NCI-H1930 (cell line): ENCODE measurements at places on chromosomes 12 and 14.
A peak's percentile ranks its signal among the peaks of the same experiment; 100 is the strongest.

DNA sequence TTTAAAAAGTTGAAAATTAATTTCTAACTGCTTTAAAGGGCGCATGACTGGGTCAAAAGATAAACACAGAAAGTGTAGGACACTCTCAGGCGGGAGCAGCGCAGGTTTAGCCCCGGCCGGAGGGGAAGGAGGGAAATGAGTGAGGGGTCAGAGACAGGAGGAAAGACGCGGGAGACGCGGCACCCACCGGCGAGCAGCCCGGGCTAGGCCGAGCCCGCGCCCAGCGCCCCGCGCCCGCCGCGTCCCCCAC lies 591 bp downstream of the GXYLT1 start:
- no peak for DNase-seq

DNA sequence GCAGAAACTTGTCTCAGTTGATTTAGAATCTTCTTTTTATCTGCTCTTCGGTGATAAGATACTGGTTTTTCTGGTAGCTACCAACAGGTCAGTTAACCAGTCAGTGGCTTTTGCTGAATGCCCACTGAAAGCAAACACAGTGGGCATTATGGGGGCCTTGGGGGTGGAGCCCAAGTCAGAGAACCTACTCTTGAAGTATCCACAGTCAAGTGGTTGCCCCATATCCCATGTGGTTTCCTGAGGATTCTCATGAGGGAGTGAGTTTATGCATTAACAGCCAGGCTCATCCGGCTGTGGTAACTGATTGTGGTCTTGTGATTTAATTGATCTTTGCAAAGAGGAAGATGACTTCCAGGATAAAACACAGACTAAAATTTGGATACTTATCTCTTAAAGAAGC lies 83.7 kb downstream of the ST8SIA1 start:
- DNase-seq, result no peak

GRCh38 chr14:89136587-89136986 lies 280.4 kb downstream of the FOXN3 start:
- no peak for DNase-seq

GRCh38 chr12:1670358-1671268 lies 20.3 kb upstream of the ADIPOR2 start:
- DNase-seq, result no peak

DNA sequence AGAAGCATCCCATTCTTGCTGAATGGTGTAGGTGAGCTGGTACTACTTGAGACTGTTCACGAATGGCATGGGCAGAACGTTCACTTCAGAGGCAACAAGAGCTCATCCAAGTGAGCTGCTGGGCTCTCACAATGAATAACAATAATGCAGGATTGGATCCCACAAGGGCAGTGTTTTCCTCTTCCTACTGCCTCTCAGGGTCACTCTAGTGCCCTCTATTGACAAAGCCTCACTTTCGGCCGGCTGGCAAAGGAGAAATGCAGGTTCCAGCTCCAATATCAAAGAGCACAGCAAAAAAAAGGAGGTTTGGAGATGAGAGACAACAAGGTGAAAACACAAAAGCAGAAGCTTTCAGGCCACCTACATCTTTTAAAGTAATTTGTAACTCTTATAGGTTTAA lies 74.6 kb upstream of the MYF6 start:
- DNase-seq, result no peak

DNA sequence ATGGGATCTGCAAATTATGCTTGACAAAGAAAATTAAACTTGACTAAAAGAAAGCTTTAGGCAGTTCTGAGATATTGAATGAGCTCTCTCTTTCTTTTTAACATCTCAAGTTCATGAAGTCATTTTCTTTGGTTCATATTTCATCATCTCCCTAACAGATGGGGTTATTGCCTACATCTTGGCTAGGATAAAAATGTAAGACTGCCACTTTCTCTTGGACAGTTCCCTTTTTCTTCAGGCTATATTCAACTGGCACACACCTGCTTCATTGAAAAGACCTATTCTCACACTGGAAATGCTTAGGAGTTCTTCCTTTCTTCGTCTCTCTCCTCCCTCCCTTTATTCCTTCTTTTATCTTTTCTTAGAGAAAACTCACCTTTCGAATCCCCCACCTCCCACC lies 355.9 kb upstream of the SEL1L start:
- no peak for DNase-seq

- DNase-seq, result no peak
Measured at GRCh38 chr14:67423424-67423823, 11.5 kb upstream of the PLEK2 start.

DNA sequence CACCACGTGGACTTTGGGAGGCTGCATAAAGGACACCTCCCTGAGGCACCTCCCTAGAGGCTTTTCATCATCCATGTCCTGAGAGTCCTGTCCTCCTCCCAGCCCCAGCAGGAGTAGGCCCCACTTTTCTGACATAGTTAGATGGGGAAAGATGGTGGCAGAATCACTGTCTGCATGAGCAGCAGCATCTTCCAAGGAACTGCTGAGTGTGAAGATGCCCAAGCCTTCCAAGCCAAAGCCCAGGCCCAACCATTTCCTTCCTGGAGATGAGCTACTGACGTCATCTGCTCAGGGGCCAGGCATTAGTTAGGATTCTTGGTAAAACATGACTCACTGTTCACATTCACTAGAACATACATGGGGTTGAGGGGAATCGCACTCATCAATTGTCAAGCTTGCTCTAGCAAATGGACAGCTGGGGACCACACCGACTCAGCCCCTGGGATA lies 37.3 kb downstream of the VDR start:
- DNase-seq, result no peak

DNA sequence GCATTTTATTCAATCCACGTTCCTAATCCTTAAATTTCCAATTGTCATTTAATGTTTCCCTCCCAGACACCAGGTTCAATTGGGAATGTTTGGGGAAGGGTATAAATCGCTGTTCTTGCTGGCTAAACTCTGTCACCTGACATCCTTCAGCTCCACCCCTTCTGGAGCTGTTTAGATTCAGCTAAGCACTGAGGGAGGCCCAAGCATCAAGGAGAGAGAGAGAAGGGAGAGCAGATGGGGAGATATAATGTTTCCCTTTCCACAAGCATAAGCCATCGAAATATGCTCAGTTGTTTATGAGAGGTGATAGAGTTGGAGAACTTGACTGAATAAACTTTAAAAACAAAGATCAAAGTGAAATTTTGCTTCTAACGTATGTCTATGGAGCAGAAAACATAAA lies 1.8 kb downstream of the ABCC9 start:
- DNase-seq, result no peak

- no peak for DNase-seq
Measured at GRCh38 chr14:101502761-101503392, 58.4 kb upstream of the DIO3 start.

DNA sequence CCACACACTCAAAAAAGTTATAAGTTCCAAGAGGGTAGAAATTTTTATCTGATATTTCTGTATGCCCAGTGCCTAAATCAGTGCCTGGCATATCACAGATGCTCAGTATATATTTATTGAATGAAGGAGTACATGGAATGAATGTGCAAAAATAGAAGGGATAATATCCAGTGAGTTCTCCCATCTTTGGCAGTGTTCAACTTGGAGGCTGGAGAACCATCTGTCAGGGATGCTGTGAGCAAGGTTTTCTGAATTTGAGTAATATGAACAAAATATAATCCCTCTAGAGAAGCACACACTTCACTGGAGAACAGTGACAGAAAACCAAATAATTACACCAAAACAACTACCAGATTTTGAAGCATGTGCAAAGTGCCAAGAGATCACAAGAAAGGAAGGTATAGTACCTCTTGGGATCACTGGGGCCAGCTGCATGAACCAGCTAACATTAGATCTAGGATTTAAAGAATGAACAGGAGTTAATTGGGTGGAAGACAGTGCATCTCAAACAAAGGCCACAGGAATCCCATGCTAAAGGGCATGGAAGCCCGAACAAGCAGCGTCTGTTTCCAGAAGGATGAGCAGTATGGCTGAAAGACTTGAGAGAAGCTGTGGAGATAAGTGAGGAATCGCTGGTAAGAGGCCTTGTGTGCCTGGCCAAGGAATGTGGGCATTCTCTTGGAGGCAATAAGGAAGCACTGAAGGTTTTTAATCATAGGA lies 11.5 kb downstream of the SLC8A3 start:
- DNase-seq, result no peak

DNA sequence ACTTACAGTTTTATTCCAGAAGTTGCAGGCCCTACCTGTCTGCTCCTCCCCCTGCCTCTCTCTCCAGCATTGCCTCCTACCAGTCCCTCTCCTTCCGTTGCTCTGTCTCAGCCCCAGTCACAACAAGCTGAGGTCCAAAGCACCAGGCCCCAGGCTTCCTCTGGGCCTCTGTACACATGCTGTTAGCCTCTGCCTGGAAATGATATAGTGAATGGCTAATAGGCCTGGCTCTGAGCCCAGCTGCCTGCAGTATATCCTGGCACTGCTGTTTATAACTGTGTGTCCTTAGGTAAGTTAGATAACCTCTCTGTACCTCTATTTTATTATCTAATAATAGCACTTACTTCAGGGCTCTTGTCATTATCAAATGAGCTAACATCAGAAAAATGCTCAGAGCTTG lies 114.9 kb upstream of the PWP1 start:
- DNase-seq, result no peak

DNA sequence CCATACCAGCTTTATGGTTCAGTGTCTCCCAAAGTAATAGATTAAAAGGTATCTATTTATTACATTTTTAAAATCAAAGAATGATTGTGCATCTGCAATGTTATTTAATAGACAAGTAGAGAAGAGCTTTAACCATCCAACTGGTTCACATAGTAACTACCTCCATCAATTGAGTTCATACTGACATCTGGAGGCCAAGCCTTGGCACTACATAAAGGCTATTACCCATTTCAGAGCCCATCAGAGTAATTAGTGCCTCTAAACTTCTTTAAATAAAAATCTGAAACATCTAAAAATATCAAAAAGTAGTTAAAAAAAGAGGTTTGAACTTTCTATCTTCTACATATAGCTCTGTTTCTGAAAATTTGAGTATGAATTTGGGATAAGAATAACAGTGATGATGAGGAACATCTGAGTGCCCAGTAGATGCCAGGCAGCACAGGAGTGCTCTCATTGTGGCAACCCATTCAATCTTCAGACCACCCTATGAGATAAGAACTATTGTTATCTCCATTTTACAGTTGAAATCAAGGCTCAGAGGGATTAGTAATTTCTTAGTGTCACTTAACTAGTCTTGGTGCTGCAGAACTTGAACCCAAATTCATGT lies 132.9 kb upstream of the DAAM1 start:
- DNase-seq, result peak; percentile 20

DNA sequence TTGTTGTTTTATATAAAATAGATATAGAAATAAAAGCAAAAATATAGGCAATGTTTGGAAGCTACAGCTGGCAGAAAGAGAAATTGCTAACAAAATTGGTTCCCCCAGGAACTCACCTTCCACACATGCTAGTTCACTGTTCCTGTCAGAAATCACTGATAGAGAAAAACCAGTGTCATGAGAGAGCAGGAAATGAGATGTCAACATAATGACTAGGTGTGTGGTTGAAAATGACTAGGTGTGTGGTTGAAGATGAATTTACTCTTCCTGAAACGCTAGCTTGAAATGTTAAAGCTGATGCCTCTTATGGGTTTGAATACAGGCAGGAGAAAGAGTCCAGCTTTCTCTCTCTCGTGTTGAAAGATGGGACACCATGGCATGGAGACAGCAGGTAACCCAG lies 216.3 kb downstream of the C12orf42 start:
- no peak for DNase-seq

- DNase-seq, result no peak
Measured at GRCh38 chr12:117699575-117699974, 269.2 kb downstream of the KSR2 start.

- DNase-seq, result no peak
Measured at GRCh38 chr12:82757059-82757458, 70.4 kb downstream of the TMTC2 start.

GRCh38 chr12:63949902-63950301 lies 105.4 kb downstream of the SRGAP1 start:
- no peak for DNase-seq

DNA sequence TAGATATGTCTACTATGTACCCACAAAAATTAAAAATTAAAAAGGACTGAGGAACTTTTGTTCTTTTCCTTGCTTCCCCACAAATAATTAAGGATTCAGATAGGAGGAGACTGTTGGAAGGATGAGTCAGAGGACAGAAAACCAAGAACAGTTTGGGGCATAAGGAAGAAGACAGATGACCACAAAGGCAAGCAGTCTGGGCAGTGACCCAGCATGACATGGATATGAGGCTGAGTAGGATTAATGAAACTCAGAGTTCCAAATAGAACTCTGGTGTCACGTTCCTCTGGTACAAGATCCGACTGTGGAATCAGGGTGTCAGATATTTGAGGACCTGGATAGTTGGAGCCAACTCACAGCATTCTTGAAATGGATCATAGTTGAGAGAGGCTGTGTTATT lies 89.3 kb upstream of the SLC38A4 start:
- DNase-seq, result no peak

- DNase-seq, result no peak
Measured at GRCh38 chr12:21894792-21895595, 46.2 kb downstream of the ABCC9 start.

DNA sequence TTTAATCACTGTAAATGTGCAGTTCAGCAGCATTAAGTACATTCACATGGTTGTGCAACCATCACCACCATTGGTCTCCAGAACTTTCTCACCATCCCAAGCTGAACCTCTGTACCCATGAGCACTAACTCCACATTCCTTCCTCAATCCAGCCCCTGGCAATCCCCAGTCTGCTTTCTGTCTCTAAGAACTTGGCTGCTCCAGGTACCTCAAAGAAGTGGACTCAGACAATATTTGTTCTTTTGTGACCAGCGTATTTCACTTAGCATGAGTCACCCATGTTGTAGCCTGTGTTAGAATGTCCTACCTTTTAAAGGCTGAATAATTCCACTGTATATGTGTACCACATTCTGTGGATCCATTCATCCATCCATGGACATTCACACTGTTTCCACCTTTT lies 64.6 kb downstream of the SLC24A4 start:
- no peak for DNase-seq

GRCh38 chr12:122003651-122004611 lies 17.8 kb upstream of the BCL7A start:
- DNase-seq, result no peak

GRCh38 chr12:131363841-131364495 lies 346.9 kb upstream of the SFSWAP start:
- DNase-seq, result no peak

DNA sequence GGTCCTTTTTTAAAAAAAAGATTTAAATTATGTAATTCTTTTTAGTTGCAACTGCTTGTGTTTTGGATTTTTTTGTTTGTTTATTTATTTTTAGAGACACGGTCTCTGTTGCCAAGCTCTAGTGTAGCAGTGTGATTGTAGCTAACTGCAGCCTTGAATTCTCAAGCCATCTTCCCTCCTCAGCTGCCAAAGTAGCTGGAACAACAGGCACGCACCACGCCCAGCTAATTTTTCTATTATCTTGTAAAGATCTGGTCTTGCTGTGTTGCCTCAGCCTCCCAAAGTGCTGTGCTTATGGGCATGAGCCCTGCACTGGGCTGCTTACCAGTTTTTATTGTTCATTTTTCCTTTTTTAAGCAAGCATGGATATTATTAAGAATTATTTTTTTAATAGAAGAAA lies 10.6 kb upstream of the ART4 start:
- DNase-seq, result peak; percentile 18

DNA sequence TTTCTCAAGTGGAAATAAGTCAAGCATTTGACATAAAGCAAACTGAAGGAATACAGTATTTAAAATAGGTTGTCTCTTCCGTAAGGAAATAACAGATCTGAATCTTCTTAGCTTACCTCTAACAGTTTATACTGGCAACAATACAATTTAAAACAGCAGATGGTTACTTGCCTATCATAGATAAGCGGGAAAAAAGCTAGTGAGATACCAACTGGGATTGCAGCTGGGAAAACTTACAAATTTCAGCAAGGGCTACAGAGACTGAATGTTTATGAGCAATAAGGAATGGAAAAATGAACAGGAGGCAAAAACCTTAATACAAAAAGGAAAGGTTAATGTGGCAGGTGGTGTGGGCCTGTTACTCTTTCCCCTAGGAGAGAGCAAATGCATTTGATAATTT lies 220.0 kb downstream of the RASSF9 start:
- no peak for DNase-seq
